Stimulated activated naive CD4-positive, alpha-beta T cell (primary cell): ENCODE measurements at places on chromosomes 4 and X.

- no peak for DNase-seq
Measured at GRCh38 chr4:153434190-153434589, 32.0 kb upstream of the TMEM131L start.

DNA sequence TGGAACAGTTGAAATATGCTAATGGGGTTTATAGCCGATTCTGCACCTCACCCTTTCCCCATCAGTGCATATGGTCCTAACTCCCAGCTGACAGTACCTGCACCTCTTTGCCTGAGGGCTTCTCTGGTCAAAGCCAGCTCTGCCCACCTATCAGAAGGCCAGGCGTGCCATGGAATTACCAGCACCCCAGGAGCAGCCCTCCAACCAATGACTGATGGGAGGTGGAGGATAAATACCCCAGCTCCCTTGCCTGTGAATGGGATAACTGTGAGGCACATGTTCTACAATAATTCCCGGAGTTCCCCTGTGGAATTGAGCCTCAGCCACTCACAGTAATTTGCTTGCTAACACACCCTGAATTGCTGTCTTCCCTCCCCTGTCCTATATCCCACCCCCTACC lies 572.0 kb downstream of the BCOR start:
- no peak for DNase-seq

GRCh38 chr4:2646396-2647149 lies 109.6 kb downstream of the TNIP2 start:
- DNase-seq = no peak

DNA sequence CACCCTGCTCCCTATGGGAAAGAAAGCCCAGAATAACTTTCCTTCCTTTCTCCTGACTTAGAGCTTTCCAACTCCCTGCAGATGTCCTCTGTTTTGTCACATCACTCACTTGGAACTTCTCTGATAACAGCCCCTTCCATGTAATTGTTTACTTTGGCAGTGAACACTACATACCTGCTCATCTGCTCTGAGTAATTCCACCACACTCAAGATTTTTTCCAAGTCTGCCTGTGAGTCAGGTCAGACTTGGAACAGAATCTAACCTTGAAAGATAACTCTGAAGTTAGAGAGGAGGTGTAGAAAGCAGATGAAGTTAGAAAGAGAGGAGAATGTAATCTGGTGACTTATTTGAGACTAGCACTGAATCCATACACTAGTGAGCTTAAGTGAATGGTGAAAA lies 7.4 kb downstream of the MAGEB10 start:
- DNase-seq = no peak

DNA sequence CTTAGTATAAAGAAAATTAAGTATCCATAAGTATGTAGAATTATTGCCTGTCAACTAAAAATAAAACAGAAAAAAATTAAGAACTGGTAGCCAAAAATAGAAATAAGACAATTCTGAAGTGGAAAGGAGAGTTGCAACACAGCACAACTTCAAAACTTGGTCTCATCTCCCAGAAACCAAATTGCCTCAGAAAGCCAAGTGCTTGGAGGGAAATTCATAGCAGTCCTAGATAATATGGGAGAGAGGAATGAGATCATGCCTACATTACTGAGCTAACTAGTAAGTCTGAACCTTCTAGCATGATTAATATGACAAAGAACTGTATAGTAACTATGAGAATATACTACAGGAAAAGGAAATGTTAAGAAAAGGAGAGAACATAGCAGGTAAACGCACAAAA lies 256.5 kb downstream of the LDB2 start:
- no peak for DNase-seq

- no peak for DNase-seq
Measured at GRCh38 chr4:77921701-77922100, 59.1 kb downstream of the MRPL1 start.

GRCh38 chrX:15416133-15416993 lies 32.1 kb upstream of the VEGFD start:
- no peak for DNase-seq

DNA sequence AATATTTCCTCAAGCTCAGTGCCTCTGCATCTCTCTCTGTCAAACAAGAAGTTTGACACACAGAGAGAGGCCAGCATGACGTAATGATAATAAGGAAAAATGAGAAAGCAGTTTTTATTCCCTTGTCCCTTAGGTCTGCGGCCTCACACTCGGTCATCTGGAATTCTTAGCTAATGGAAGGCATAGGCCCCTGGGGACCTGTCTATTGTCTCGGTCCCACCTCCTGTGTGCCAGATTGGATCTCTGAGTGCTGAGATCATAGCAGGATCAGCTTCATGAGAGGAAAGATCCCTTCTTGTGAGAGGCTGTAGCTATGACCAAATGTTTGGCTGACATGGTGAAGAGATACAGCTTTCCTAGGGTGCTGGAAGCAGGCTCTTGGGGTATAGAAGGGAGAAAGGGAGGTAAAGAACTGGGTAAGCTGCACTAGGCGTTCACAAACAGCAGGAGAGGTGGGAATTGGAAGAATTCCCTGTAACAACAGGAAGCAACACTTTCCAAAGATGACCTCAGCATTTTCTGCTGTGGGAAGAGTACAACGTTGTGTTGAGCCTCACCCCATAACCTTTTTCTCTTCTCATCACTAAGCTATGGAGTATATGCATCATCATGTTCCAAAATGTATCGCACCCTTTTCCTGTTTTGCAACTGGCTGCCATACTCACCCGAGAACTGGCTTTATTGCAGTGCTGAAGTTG lies 20.2 kb downstream of the TMEM31 start:
- no peak for DNase-seq

DNA sequence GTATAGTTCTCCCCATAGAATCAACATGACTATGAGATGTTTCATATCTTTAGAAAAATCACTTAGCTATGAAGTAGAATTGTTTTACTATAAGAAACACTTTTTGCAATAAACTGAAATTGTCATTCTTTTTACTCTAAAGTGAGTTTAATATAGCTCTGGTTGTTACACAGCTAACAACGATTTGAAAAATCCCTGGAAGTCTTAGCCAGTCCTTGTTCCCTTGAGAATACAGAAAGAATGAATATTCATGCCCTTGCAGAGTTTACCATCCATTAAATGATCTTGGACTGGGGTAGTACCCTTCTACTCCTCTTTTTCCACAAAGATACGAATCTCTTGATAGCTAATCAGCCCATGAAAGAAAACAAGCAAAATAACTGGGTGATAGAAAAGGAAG lies 141.8 kb downstream of the JADE1 start:
- no peak for DNase-seq

DNA sequence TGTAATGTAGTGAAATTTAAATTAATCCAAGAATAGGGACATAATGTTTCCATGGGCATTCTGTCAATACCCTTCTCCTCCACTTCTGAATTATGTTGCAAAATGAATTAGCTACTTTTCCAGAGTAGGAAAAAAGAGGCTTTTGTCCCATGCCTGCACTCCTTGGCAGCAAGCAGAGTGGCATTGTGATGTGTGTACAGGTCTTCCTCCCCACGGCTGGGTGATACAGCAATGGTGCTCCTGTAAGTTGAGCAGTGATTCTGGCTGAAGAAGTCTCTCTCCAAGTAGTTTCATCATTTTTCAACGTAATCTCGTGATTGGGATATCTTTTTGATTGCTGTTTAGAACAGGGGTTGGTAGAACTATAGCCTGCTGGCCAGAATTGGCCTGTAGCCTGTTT lies 59.9 kb downstream of the KIT start:
- no peak for DNase-seq

GRCh38 chr4:142112451-142112850 lies 476.1 kb downstream of the IL15 start:
- no peak for DNase-seq

- DNase-seq = no peak
Measured at GRCh38 chr4:184937745-184938144, 80.5 kb upstream of the HELT start.

DNA sequence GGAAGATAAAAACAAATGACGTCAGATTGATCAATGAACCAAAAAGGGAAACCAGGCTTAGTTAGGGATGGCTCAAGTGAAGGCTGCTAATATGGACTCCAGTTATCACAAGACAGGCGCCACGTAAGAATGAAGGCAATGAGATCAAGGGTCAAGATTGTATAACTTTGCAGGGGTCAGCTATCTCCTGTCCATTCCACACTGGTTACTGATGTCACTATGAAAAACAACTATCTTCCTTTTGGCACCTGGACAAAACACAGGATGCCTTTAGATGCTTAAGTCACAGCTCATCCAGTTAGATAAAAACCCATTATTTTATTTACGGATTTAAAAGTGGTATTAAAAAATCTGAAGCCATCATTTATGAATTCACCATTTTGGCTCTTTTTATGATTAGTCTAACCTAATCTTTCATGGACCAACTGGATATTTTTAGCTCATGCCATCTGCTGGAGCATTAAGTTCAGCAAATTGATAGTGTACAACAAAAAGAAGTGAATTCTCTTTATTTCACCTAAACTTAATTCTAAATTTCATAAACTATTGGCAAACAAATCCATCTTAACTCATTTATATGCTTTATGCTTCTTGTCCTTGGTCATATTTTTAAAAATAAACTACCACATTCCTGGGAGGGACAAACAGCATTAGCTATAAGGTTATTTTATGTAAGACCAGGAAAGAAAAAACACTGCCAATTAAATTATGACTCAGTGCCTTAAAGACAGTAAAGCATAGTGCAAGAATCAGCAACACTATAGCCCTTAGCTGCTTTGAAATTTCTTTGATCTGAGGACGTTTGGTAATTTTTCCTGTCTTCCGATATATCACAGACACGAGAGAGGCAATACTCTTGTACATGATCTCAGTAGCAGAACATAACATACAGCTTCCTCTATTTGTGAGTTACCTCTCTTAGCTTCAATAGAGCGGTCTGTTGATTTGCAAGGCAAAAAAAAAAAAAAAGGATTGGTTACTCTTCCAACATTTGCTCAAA lies 27.0 kb downstream of the DHX15 start:
- DNase-seq = peak; percentile 6

GRCh38 chr4:139526928-139527327 lies 29.1 kb downstream of the SETD7 start:
- no peak for DNase-seq

GRCh38 chr4:76923619-76924357 lies 25.8 kb upstream of the SEPTIN11 start:
- no peak for DNase-seq

DNA sequence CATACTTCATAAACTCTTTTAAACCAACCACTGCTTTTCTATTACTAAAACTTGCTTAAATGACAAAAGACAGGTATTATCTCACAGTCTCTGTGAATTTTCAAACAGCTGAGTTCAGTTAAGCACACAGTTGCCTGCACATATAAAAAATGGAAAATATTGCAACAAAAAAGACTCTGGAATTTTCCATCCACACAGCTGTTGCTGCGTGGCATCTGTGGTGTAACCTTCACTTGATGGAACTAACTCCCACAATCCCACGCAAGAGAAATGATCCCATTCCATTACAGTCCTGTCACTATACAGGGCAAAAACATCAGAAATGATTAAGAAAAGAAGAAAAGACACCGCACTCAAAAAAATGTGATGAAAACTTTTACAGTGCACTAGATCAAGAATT lies 149.8 kb upstream of the TBL1X start:
- DNase-seq = no peak

DNA sequence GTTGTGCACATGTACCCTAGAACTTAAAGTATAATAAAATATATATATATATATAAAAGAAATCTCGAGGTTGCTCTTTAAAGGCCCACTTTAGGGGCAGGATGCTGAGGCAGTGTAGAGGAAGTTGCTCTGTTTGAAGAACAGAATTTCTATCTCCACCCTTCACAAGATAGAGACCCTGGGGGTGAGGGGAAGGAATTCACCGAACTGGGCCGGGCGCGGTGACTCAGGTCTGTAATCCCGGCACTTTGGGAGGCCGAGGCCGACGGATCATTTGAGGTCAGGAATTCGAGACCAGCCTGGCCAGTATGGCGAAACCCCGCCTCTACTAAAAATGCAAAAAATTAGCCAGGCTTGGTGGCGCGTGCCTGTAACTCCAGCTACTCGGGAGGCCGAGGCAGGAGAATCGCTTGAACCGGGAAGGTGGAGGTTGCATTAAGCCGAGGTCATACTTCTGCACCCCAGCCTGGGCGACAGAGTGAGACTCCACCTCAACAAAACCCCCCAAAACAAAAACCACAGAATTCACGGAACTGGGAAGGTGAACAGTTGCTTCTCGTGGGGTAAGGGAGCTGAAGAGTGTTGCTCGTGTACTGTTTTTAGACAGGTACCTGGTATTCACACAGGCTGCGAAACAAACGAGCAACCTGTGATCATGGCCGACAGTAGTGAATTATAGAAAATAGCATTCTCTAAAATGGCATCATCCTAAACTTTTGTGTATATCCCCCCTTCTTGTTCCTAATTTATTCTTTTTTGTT lies 6.2 kb downstream of the PLAC8 start:
- peak; percentile 48 for DNase-seq

DNA sequence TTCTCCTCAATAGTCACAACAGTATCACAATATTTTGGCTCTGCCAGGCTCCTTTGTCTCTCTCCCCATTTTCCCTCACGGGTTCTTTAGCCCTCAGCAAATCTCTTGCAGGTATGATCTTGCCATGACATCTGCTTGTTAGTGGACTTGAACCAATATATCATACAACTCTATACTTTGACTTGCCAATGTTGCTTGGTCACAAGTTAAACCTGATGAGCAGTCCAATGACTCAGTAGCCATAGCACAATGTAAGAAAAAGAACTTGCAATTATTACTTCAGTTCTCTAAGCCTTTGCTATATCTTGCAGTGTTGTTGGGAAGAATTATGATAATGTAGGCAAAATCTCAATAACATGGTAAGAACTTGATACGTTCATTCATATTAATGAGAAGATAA lies 174.6 kb upstream of the NRK start:
- no peak for DNase-seq

DNA sequence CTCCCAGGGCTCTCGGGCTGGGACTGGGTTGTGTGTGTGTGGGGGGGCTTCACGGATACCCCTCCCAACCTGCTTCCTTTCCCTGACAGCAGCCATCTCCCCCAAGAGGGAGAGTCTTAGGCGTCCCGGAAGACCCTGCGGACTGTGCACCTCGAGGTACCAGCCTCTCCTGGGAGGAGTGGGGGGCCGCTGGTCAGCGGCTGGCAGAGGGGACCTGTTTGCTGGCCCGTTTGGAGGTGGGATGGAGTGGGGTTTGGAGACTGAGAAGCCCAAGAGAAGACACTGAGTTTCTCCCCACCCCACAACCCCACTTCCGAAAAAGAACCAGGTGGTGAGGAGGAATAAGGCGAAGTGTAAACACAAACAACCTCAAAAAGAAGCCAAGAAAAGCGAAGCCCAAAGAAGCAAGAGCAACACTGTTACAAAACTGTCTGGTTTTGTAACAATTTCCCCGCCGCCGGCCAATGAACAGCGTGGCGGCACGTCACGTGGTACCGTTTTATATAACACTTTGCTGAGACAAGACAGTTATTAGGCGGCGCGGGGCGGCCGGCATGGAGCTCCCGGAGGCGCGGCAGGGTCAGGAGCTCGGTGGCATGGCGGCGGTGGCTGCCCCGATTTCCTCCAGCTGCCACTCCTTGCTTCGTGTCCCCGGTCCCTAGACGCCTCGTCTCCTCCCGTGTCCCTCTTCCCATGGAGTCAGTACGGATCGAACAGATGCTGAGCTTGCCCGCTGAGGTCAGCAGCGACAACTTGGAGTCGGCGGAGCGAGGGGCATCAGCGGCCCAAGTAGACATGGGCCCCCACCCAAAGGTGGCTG lies at the start of gene LONRF3:
TSS of gene LONRF3 (plus strand) at position 531 of the 820 bp plus-strand sequence. CDS start at position 694, 163 bp downstream.
- DNase-seq = peak; percentile 57

GRCh38 chr4:10982305-10982704 lies 297.7 kb upstream of the CLNK start:
- DNase-seq = no peak
